Activated naive CD4-positive, alpha-beta T cell treated with anti-CD3 and anti-CD28 coated beads, Interleukin-2, amount 10 ng/mL, durations not matched to agents 5 hours and 36 hours (primary cell): ENCODE measurements at places on chromosomes 12 and 14. TPM values are rescaled to one million over a fixed set of nuclear protein-coding genes. Genes with fewer than 3 reads are reported as not detected.

Gene ITGB7
- total RNA-seq: 480 TPM

Gene LHX5
- total RNA-seq: not detected

Gene GALNT16
- total RNA-seq: not detected

Gene TOX4
- 81.5 TPM for total RNA-seq

Gene TSPAN19
- not detected for total RNA-seq

Gene KRT8
- not detected for total RNA-seq
